ENCODE measurements at places on chromosomes 4 and X. TPM values are rescaled to one million over a fixed set of nuclear protein-coding genes. Genes with fewer than 3 reads are reported as not detected.

The TNIP3 gene
- not detected for total RNA-seq

The USP26 gene
- total RNA-seq = not detected

The L1CAM gene
- total RNA-seq = 11.2 TPM

The SLC16A2 gene
- 11.1 TPM for total RNA-seq

The CFAP99 gene
- total RNA-seq = 1.3 TPM

The PAGE2B gene
- not detected for total RNA-seq

The HSFX3 gene
- not detected for total RNA-seq

The TREX2 gene
- total RNA-seq = 1.4 TPM

The MAGIX gene
- 12.5 TPM for total RNA-seq

The ETNPPL gene
- total RNA-seq = not detected

The LANCL3 gene
- 0.26 TPM for total RNA-seq

The FGF13 gene
- total RNA-seq = 0.47 TPM

DNA sequence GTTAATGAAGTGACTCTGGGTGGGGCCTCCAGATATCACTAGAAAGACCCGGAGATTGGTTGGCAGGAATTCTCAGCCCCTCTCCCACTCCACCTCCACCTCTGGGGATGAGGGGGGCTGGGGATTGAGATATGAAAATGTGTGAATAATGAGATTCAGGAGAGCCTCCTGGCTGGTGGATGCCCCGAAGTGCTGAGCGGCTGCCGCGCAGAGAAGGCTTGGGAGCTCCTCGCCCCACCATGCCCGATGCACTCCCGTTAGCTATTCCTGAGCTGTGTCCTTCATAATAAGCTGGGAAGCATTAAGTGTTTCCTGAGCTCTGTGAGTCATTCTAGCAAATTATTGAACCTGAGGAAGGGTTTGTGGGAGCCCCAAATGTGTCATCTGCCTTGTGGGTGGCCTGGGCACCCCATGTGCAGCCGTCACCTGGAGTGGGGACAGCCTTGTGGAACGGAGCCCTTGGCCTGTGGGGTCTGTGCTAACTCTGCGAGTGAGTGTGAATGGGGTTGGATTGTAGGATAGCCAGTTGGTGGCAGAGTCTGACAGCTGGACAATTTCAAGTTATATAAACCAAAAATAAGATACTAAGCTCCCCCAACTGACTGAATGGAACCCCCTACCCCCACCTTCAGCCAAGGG, 4.4 kb upstream of the MAEA start:
- no peak for DNase-seq

- DNase-seq = peak; percentile 45
Measured at GRCh38 chr4:158410272-158410671, 111.4 kb upstream of the RXFP1 start.

DNA sequence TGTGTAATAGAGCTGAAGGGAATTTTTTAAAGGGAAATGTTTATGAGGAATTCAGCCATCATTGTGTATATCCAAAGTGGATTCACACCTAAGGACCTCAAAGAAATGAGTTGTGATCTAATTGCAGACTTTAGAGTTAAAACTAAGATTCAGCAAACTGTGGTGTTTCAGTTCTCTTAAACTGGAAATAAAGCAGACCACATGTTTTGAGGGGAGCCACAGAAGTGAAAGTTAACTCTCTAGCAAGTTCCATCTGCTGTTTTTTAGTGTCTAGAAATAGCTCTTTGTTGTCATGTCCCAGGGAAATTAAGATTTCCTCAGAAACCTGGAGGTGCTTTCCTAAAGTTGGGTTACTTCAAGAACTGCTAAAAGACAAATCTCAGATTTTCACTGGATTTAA, 97.3 kb upstream of the DDX3X start:
- no peak for DNase-seq

DNA sequence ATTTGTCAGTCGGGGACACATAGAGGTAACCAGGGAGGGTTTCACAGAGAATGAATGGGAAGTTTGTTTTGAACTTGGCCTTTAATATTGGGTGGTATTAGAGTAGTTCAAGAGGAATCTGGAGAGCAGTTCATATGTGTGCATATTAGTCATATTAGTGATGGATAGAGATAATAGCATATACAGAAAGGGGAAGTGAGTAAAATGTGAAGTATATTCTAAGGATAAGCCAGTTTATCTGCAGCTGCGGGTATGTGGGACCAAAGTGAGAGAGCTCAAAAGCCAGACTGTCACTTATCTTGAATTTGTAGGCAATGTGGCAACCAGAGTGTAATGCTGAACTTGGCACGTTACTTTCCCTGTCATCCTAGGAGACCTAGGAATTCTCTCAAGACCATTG, 169.9 kb downstream of the AFF2 start:
- no peak for DNase-seq

DNA sequence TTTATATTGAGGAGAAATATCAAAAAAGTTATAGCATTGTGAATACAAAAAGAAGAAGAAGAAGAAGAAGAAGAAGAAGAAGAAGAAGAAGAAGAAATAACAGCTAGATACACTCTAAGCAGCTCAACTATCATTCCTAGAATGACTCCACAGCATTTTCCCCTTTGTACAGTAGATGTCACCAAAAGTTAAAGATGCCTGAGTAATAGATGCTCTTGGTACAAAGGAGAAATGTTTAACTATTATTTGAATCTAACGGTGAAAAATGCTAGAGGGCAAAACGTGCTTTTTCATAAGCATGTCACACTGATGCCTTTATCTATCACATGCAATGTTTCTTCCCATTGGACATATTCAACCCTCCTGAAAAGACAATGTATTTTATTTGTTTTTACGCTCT, 178.4 kb upstream of the GPRIN3 start:
- DNase-seq = peak; percentile 39

DNA sequence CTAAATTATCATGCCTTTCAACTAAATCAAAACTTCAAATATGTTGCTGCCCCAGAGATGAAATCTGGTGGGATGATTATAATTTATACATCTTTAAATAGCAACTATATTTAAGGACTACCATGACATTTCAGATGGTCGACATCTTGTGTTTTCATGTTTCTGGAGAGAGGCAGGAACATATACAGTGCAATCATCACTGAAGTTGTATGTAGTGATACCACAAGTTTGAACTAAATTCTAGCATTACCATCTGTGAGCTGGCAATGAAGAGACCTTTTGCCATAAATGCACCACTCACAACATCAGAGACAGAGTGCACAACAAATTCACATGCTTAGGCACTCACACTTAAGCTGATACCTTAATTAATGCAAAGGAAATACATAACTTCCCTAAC, 196.4 kb upstream of the GPC4 start:
- no peak for DNase-seq

GRCh38 chr4:122431351-122431750, 25.2 kb downstream of the IL2 start:
- DNase-seq = no peak

DNA sequence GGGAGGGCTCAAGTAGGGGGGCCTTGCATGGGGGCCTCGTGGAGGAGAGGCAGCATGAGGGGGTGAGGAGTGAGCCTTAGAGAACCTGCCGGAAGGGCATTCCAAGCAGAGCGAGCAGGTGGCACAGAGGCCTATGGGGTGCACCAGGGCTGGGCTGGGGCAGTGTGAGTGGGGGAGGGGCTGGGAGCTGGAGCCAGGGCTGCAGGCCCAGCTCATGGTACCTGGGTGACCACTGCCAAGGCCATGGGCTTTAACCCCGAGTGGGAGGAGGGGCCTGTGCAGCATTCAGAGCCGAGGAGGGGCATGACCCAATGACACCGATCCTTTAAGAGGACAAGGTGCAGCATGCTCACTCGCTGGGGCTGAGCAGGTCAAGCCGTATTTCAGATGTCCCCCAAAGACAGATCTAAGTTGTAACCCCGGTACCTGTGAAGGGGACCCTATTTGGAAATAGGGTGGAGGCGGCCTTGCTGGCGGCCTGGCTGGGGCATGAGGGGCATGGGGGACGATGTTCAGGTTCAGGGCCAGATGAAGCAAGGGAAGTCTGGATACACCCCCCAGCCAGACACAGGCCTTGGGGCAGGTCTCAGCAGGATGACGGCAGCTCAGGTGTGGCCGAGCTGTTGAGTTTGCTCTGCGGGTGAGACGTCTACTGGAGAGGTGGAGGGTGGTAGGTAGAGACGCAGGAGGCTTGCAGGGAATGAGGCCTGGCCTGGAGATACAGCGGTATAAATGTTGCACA, 137.0 kb downstream of the CPZ start:
- DNase-seq = no peak

GRCh38 chr4:151940926-151941617, 180.3 kb upstream of the GATB start:
- no peak for DNase-seq

DNA sequence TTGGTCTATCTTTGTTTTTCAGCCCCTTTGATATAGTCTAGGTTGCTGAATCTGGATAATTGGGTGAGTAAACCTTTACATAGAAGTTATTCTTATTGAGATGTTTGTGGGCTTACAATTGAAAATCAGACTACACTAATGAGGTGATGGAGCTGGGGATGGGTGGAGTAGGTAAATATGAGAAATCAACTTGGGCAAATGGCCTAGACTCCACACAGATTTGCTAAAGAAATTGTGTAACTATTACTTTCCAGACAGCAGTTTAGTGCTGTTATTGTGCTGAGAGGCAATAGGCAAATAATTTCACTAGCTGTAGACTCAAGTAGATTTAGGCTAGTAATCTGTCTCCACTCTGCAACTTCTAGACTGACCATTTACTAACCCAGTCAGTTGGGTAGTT, 8.2 kb downstream of the DIAPH2 start:
- DNase-seq = no peak

- DNase-seq = no peak
Measured at GRCh38 chr4:26131711-26132110, 189.1 kb upstream of the RBPJ start.

GRCh38 chr4:168797194-168797593, 212.9 kb downstream of the CBR4 start:
- peak; percentile 81 for DNase-seq

DNA sequence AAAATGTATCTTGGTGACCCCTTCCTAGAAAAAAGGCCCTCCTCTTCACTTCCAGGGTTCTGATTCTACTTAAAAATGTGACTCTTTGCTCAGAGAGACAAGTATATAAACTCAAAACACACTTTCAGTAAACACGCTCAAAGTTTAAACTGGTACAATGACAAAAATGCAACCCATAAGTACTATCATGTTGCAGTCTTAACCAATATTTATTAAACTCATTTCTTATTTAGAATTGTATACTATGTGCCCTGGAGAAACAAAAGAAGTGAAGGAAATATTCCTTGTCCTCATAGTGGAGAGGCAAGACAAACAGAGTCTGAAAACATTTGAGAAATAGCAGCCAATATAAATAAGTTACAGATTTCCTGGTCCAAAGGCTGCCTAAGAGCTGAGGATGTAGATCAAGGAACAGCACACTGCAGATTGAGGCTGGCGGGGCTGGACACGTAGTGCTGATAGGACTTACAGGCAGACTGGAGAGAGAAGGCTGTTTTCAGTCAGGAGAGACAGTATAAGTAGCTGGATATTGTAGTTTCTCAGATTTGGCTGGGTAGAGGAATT, 39.1 kb upstream of the ANXA3 start:
- DNase-seq = no peak

DNA sequence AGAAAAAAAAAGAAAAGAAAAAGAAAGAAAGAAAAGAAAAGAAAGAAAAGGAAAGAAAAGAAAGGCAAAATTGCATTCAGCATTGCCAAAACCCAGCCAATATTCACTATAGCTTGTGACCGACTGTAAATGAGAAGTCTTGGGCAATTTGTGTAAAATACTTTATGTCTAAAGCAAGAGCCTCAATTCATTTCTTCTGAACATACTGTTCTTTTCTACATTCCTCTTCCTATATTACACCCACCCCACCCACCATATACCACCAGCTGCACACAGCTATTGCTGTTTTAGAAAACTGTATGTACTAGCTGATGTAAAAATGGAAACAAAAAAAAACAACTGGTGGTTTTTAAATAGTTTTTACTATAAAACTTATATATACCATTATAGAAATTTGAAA, 156.9 kb upstream of the TTC29 start:
- DNase-seq = no peak

GRCh38 chrX:40272776-40273175, 175.0 kb upstream of the BCOR start:
- no peak for DNase-seq

GRCh38 chr4:52192001-52192400, 140.9 kb downstream of the SPATA18 start:
- no peak for DNase-seq

GRCh38 chr4:88060431-88060830, 53.0 kb downstream of the PKD2 start:
- DNase-seq = no peak

DNA sequence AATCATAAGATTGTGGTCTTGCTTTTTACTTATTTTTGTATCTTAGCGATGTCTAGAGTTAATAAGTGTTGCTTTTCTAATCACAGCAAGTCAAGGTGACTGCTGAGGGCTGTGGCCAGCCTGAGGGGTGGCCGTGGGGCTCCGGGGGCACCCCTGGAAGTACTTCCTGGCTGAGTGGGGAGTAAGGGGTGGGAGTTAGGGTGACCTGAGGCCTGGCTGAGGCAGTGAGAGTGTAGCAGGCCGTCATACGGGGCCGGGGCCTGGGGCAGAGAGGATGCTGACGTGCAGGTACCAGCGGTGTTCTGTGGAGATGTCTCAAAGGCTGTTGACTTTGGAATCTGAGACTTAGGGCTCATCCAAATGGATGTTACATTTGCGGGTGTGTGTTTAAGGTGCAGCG, 29.3 kb downstream of the PIGG start:
- no peak for DNase-seq

- no peak for DNase-seq
Measured at GRCh38 chr4:151658959-151659600, 101.7 kb downstream of the GATB start.

DNA sequence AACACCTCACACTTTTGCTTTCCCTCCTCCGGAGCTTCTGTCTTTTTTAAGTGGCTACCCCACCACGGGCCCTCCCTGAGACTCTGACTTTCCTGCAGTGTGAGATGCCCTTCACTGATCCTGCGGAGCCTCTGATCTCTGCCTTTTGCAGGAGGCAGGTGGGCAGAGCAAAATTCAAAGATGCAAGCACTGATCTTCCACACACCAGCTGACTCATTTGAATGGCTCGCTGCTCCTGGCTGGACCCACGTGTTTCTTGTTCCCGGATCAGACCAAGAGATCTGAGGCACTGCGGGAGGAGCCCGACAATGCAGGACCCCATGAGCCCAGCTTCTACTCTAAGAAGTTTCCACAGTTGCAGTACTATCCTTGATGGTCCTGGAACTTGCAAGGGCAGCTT, 1607.9 kb upstream of the TENM3 start:
- DNase-seq = no peak

DNA sequence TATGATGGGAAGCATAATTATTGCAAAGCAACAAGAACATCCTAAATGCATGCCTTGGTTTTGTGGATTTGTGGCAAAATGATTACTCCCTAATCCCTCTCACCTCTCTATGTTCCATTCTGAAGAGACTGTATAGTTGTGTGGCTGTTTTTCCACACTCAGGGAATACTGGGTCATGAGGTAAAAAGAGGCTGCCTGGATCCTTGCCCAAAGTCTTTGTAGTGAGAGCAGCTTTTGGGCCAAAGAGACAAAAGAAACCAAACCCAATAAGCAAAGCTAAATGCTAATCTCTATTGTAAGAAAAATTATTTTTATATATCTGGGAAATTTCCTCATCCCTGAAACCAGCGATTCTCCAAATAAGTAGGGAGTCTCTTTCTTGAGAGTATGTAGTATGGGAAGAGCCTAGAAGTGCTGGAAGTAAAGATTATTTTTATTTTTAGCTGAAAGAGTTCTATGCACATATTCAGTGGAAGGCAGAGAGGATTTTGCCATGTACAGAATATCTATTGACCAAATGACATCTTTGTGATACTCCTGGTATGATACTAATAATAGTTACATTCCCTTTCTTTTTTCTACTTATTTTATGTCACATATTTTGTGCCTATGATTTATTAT, 24.9 kb upstream of the SULT1B1 start:
- DNase-seq = no peak
